ENCODE measurements at places on chromosomes 3 and 15.

DNA sequence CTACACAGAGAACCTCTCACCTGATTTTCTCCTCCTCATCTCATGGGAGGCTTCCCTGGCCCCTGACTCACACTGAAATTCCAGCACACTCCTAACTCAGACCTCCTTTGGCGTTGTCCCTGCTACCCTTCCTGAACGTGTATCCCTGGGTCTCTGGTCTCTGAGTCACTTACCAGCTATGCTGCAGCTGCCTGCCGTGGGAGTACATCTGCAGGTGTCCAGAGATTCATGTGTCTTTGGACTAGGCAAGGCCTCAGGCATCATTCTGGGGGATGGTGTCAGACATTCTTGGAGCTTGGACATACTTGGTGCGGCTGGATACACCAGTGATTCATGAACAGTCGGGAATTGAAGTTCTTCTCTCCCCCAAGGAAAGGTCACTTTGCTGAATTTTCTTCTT is 148.8 kb upstream of the TRIM42 start:
- no peak for DNase-seq

DNA sequence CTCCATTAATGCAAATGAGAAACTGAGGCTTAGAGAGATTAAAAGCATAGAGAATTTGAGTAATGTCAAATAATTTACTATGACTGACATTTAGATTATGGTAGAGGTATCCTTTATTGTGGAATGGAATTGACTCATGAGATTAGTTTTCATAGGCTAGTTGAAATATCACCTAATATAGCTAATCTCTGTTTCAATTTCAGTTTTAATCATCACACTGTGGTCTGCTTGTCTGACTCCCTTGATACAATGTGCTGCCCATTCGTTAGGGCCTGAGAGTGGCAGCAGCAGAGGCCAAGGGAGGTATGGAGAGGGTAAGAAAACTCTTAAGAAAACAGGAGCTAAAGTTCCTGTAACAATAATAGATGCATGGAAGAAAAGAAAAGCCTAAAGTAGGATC is 13.2 kb upstream of the ZBTB20 start:
- no peak for DNase-seq

DNA sequence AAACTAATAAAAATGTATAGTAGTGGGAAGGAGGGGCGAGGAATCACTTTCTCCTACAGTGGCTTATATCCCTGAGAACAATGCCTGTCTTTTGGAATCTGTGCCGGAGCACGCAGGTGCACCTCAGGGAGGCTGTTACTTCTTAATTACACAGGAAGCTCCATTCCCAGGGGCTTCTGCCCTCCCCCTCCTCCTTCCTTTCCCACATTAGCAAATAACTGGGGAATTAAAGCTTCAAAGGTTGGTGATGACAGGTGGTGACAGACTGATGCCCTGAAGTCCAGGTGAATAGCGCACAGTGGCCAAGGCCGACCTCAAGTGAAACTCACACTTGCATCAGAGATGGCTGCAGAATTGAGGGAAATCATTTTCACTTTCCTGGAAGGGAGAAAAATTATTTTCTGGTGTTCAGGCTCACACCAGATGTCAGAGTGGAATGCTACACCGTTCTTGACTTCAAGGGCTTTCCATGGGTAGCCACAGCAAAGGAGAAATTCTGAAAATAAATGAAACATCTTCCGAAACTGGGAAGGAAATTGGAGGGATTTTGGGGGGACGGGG is 3.7 kb downstream of the GRAMD2A start:
- no peak for DNase-seq

- DNase-seq: no peak
Observed at GRCh38 chr15:28112101-28112760, 13.1 kb upstream of the OCA2 start.

- DNase-seq: no peak
Observed at GRCh38 chr3:186246941-186247340, 115.1 kb downstream of the DGKG start.

DNA sequence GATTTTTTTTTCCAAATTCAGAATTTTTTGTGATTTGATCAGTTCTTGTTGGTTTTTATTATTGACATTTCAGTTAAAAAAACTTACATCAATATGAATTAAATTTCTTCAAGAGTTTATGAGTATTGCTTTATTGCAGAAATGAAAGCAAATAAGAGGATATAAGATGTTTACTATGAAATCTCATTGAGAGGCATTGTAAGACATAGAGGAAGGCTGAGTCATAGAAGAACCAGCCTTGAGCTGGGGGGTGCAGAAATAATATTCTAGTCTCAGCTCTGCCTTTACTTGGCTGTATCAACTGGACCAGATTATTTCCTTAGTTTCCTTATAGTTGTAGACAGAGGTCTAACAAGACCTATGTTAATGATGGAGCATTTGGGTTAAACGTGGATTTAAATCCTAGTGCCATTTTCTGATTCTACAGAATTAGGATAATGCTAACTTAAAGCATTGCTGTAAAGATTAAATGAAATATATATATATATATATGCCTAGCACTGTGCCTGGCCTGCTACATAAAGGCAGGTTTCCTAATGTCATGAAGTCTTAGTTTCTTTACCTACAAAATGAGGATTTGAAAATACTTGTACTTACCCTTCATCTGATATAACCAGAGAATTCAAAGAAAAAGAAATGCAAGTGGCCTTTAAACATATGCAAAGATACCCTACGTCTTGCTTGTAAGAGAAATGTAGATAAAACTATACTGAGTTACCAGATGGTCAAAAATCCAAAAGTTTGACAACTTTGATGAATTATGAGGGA is 7.3 kb downstream of the FAM98B start:
- no peak for DNase-seq

GRCh38 chr15:75684648-75685047 is 28.0 kb downstream of the CSPG4 start:
- no peak for DNase-seq

DNA sequence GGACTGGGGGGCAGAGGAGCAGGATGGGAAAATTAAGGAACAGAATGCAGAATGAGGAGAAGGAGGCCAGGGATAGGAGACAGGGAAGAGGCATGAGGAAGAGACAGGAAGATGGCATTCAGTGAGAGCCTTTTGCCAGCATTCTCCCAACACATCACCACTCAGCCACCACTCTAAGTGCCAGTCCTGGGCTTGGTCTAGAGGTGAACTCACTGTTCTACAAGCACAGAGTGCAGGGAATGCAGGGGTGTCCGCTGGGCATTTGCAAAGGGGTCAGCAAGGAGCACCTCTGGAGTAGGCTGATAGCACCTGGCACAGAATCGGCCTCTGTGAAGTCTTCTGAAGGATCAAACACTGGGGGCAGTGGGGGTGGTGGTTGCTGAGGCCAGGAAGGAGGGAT is 14.6 kb upstream of the IGDCC3 start:
- DNase-seq: no peak

DNA sequence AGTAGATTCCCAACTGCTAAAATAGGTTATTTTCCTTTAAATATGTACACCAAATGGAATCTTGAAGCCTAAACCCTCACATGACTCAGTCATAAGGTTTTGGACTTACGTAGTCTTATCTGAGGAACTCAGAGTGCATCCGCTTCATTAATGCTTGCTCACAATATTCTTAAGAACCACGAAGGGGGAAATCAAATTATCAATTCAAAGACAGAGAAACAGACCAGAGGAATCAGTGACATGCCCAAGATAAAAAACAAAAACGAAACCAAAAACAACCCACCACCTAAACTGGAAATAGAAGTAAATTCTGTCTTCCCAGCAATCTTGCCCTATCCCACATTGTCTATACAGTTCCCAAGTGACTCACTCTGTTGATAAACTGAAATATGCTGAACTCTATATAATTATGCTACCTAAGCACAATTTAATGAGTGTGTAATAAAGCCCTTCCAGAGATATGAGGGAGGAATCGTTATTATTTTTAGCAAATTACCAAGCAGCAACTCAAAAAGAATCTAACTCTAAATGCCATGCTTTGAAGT is 135.4 kb upstream of the CBLB start:
- no peak for DNase-seq

GRCh38 chr3:107977221-107978130 is 113.4 kb downstream of the CD47 start:
- no peak for DNase-seq

GRCh38 chr3:177827511-177828207 is 630.4 kb upstream of the TBL1XR1 start:
- DNase-seq: no peak

DNA sequence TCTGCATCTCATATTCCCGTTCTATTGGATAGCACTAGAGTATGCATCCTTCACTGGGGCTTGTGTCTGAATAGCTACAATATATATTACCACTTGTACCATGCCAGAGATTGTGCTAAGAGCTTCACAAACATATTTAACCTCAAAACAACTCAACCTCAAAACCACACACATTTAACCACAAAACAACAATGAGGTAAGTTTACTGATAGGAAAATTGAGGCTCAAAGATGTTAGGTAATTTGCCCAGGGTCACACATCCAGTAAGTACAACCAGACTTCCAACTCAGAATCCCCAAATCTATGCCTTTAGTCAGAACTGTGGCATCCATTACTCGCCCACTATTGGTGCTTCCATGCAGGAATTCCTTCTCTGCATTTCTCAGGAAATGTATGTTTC is 220.0 kb downstream of the FAM43A start:
- DNase-seq: no peak

DNA sequence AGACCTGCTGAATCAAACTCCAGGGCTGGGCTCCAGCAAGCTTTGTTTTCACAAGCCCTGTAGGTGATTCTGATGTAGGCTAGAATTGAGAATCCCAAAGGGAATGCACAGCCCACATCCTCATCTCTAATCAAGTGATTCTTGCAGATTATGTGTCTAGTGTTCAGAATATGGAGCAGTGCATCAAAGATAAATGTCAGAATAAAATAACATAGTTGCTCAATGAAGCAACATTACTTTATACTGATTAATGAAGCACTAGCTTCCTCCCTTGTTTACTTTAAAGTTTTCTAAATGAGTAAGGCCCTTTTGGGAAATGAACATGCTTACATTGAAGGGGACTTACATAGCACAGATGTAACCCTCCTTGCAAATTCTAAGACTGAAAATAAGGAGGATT is 39.2 kb downstream of the NUP210 start:
- no peak for DNase-seq

- no peak for DNase-seq
Observed at GRCh38 chr3:50201573-50202315, 3.3 kb upstream of the SLC38A3 start.

DNA sequence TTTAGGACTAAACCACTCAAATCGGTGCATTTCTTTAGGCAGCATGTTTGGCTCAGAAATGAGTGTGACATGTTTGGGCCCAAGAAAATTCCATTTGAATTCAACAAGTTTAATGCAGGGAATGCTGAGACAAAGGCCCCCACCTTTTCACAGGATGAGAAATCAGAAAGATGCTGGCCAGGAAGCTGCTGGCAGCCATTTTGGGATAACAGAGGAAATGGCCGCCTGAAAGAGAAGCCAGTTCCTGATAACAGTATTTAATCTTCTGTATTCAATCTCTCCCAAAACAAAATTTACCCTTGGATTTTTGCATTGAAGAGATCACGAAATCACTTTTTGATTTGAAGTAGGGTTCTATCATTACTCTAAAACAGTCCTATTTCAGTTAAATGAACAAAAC is 350.9 kb downstream of the SLC9A9 start:
- DNase-seq: no peak

DNA sequence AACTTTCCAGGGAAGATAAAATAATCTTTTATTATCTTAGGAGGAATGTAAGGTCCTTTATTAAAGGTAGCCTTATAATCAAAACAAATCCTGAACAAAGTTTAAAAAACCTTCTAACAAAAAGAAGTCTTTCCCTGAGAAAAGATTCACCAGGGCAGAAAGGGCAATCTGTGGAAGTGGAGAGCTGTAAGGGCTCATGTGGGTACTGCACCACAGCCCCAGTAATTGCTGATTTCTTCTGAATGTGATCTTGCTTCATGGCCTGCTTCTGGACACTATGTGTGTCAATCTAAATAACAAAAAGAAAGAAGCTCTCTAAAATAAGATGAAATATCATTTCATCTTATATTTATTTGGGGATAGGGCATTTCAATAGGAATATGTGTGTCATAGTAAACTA is 1501.6 kb downstream of the OTOL1 start:
- no peak for DNase-seq

DNA sequence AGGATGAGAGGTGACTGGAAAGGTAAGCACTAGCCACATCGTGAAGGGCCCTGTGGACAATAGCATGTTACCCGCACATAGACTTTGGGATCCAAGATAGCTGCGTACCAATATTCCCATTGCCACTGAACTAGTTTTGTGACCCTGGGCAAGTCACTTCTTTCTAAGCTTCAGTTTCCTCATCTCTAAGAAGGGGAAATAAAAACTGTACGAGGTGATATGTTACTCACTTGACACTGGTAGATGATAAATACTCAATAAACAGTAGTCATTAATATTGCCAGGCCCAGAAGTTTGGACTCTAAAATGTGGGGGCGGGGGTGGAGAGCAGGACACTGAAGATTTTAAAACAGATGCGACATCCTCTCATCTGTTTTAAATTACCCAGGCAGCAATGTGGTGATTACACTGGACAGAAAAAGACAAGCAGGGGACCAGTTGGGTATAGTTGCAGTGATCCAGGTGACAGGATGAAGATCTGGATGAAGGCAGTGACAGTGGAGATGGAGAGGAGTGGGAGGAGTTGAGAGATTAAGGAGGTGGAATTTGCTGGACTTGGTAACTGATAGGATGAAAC is 2.5 kb downstream of the ATG7 start:
- DNase-seq: no peak

- no peak for DNase-seq
Observed at GRCh38 chr3:138609898-138610266, 1.3 kb downstream of the FAIM start.

GRCh38 chr3:170740726-170741591 is 129.0 kb downstream of the RPL22L1 start:
- DNase-seq: no peak

DNA sequence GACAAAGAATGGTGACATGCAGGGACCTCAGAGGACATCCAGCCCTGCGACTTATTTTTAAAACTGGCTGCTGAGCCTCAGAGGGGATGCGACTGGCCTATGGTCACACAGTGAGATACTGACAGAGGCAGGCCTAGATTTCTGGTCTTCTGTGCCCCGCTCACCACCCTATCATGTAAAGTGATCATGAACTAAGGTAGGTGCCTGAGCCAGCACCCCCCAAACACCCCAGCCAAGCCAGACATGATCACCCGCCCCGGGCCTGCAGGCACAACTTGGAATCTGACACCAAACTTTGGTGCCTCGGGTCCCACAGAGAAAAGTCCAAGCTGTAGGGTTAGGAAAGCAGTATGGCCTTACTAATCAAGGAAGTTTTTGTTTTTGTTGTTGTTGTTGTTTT is 33.9 kb upstream of the HHATL start:
- no peak for DNase-seq

- no peak for DNase-seq
Observed at GRCh38 chr3:33795131-33795530, 3.3 kb upstream of the PDCD6IP start.
